ENCODE measurements at places on chromosomes 16 and 17.

GRCh38 chr16:50915120-50915519, 173.2 kb downstream of the CYLD start:
- DNase-seq = no peak

GRCh38 chr16:19131825-19132218, 18.1 kb downstream of the ITPRIPL2 start:
- DNase-seq = no peak

GRCh38 chr17:79800325-79801155, 3.7 kb upstream of the CBX8 start:
- peak; percentile 45 for DNase-seq

GRCh38 chr17:35705705-35706104, 25.7 kb upstream of the RASL10B start:
- no peak for DNase-seq

All from MV-4-11 (cell line).